ENCODE measurements at places on chromosomes 7 and 10. TPM values are rescaled to one million over a fixed set of nuclear protein-coding genes. Genes with fewer than 3 reads are reported as not detected.

GRCh38 chr7:128202287-128202957 lies 38.7 kb upstream of the LEP start:
- no peak for DNase-seq

- no peak for DNase-seq
Observed at GRCh38 chr10:83274088-83274487, 865.2 kb upstream of the GHITM start.

DNA sequence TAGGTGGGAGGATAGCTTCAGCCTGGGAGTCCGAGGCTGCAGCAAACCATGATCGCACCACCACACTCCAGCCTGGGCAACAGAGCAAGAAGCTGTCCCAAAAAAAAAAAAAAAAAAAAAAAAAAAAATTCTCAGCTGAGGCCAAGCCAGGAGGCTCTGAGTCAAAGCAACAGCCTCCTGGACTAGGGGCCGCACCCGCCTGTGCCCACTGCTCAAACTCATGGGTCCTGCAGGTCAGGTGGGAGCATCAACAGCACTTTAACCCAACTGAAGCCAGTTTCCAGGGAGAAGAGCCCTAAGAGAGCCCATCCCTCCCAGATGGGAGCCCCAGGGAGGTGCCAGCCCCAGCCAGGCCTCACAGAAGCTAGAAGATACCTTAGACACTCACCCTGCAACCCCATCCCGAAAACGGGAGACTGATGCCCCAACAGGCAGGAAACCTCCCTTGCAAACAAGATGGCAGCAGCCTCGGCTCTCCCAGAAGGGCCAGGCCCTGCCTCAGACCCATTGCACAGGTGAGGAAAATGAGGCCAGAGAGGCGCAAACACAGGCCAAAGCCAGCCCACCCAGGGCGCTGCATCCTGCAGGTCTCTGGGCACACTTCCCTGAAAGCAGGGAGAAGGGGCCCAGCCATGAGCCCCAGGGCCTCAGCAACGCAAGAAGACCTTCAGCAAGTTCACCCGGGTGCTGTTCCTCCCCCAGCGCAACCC lies 11.0 kb downstream of the PDGFA start:
- peak; percentile 44 for DNase-seq

GRCh38 chr10:60338002-60338564 lies 51.6 kb downstream of the ANK3 start:
- no peak for DNase-seq

DNA sequence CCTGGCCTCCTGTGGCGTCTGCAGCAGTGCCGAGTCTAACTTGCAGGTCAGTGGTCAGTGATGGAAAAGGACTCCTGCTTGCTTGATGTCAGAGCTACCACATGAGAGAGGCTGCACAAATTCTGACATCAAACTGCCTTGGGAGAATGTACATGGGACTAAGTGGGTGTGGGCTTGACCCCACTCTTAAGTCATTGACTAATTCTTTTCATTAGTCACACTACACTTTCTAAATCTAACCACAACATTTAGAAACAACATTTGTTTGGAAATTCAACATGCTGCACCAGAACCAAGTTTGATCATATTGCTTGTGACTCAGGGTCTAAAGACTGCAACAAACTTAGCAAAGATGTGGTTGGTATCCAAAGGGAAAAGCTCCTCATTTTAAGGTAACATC lies 24.4 kb upstream of the CDC14C start:
- DNase-seq = no peak

- DNase-seq = no peak
Observed at GRCh38 chr7:141462958-141463357, 88.3 kb upstream of the AGK start.

DNA sequence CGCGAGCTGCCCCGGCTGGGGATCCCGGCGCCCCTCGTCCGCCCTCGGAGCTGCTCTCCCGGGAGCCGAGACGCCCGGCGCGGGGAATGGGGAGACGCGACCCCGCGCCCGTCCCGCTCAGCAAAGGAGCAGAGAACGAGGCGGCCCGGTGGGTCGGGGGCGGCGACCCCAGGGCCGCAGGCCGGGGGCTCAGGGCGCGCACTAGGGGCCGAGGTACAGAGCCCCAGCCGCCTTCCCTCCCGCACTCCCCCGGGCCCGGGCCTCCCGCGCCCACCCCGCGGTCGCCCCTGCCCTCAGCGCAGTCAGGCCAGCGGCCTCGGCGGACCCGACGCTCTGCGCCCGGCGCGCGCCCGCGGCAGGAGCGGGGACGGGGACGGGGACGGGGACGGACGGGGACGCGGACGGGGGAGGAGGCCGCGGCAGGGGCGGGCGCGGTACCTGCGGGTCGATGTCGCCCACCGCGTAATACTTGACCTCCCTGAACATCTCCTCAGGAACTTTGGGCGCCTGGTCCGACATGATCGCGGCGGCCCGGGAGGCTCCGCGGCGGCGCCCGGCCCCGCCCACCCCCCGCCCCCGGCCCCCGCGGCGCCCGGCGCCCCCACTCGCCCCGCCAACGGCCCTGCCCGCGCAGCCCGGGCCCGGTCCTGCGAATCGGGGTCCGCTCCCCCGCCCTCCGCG lies 373 bp downstream of the PAXIP1 start:
- DNase-seq = peak; percentile 62

RNF32 gene
- total RNA-seq = 3.0 TPM

TUBB8 gene
- total RNA-seq = 0.38 TPM

SPDYE2 gene
- total RNA-seq = not detected

GNAI1 gene
- 32.1 TPM for total RNA-seq

Measured in lower lobe of right lung (tissue), 2 donors.